ENCODE measurements at places on chromosomes 1 and 21.

- no peak for DNase-seq
These were observed 301.8 kb downstream of the NEGR1 start for GRCh38 chr1:71980556-71980955.

DNA sequence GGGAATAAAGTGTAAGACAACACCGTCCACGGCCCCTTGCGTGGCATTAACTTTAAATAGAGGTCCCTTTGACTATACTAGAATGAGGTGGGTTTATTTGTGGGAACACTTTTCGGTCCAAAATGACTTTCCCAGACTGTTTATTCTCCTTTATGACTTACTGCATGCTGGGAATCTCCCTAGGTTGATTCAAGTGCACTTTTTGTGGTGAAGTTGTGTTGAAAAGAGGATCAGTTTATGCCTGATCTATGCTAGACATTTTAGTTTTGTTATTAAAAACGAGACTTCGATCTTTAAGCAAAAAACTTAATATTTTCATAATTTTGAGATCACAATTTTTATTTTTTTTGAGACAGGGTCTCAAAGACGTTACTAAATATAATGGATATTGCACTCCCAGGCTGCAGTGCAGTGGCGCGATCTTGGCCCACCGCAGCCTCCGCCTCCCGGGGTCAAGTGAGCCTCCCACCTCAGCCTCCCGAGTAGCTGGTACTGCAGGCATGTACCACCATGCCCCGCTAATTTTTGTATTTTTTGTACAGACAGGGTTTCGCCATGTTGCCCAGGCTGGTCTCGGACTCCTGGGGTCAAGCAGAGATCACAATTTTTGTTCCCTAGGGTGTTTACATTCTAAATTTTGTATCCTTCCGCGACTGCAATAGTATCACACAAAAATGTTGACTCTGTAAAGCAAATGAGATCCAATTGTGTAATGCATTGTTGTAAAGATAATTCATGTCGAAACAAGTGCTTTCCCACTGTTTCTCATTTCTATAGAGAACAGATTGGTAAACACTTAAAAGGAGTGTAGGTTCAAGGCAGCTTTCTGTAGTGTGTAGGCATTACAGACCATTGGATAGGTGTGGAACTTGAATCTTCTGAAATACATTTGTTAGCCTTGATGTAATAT lies 1.6 kb downstream of the CDC42 start:
- no peak for DNase-seq

DNA sequence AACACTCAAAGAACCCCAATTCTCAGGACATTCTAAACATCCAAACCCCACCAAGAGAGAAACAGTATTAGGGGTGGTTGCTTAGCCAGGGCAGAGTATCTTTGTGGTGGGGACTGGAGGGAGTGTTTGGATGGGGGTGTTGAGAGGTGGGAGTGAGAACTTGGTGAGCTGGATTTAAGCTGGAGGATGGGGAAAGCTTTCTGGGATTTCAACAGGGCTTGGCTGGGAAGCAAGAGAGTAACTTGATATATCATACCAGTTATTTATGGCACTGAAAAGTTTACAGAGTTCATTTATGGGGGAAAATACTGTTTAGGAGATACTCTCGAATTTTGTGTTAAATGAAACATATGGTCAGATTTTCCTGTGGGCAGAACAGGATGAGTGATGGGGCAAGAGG lies 6.8 kb upstream of the CNIH3 start:
- DNase-seq: no peak

DNA sequence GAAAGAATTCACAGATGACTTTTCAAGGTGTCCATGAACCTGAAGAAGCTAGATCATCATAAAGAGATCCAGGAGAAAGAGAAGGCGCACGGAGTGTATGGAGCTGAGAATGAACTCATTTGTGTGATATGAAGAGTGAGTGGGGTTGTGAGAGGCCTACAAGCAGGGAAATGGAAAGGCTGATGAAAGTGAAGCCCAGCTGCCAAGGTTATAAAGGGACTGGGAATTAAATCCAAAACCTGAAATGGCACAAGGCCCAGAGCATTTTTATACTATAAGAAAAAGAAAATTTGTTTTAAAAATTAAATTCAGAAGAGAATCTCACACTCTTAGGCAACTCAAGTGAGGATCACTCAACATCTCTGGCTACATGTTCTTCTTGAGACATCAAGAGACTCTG lies 43.4 kb downstream of the HSD3B1 start:
- DNase-seq: no peak

GRCh38 chr1:185674201-185674600 lies 60.0 kb upstream of the HMCN1 start:
- no peak for DNase-seq

DNA sequence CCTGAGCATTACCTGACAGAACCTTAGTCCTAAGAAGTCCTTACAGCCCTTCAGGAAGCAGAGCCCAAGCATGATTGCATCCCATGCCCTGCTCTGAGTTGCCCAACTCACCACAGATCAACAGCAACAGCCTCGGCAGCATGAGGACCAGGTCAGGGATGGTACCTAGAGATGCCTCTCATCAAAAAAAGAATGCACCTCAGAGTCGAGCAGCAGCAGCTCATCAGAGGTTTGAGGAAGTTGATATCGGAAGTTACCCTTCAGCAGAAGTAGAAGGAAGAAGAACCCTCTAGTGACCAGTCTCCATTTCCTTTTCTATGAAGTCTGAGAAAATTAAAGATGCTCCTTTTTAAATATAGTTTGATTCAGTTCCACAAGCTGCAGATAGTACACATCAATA lies at the start of gene FCRL1:
Gene FCRL1 (minus strand): TSS at position 225 of the 400 bp plus-strand sequence. CDS start 83 bp downstream, at position 142.
- no peak for DNase-seq

DNA sequence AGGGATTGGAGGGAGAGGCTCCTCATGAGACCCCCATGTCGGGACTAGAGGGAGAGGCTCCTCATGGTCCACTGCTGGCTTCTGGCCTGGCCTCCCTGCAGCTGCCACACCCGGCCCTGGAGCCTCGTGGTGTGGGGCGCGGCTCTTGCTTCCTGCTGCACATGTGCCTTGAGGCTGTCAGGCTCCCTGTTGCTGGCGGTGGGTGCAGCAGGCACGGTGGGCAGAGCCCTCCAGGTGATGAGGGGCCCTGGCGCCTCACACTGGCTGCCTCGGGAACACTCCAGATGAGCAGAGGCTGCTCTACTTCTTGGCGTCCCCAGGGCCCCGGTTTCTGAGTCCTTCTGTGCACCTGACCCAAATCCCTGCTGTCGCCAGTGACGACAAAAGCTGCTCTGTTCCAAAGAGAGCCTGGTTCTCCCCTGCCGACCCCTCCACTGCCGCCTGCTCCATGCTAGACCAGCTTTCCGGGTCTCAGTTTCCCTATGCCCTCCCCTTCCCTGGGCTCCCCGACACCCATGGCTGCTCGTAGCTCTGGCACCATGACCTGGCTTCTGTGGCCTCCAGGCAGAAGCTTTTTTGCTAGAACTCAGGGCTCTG lies 9.7 kb upstream of the ATAD3B start:
- no peak for DNase-seq

DNA sequence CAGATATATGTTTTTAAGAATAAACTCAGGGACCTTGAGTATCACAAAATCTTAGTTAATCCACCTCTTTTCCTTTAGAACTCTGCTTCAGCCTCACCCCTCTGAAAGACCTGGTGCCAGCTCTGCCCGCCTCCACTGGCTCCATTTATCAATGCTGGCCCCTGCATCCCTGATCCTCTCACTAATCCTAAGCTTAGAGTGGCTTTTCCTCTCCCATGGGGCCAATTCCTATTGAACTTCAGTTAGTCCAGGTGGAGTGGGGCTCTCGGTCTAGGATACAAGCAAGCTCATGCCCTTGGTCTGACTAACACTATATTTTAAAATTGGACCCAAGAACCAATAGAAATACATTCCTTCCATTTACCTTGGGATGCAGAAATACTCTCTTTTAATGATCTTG lies 87.0 kb downstream of the RGS7 start:
- DNase-seq: no peak

DNA sequence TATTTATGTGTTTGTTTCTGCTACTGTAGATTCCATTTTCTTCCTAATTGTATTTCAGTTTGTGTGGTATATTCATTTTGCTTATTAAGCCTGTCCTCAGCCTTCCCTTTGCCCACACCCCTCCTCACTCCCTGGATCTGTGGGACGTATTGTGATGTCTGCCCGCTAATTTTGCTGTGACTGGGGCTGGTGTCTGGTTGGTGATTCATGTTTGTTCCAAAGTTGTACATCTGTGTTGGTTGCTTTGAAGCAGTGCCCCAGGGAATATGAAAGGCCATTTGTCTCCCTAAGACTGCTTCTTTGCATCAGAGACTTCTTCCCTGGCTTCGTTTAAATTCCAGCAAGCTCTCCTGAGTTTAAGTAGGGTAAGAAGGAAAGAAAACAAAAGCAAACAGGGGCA lies 289.5 kb upstream of the SGIP1 start:
- no peak for DNase-seq

DNA sequence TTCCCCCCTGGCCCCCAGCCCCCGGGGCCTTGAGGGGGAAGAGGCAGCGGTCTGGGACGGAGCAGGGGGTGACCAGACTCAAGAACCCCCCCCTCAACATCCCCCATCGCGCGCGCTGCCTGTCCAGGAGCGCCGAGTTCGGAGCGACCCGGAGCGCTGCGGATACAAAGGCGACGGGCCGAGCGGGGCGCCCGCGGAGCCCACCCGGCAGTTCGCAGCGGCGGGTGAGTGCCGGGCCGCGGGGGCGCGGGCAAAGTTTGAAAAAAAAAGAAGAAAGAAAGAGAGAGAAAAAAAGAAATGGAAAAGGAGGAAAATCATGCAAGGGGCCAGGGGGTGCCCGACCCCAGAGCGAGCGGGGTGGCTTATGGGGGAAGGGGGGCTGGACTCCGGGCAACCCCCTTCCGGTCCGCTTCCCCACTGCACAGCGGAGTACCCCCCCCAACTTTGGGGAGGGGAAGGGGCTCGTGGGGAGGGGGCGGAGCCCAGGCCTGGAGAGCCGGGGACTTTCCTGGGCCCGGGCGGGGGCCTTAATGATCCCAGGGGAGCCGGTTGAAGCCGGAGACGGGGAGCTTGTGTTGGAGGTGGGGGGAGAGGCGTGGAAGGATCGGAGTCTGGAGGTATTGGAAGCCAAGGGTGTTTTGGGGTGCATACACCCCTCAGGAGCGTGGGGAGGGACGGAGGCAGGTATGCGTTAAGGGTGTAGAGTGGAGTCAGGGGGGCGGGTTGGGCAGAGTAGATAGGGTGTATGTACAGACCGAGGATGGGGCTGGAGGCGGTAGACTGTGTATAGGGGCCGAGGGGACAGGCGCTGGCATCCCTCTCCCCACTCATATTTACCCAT lies 502 bp downstream of the VANGL2 start:
- peak; percentile 58 for DNase-seq

- no peak for DNase-seq
These were observed at the start of gene CAMK2N1 for GRCh38 chr1:20485527-20486456. Gene CAMK2N1 (minus strand): TSS chr1:20486210. CDS start chr1:20485379, 831 bp downstream.

- peak; percentile 36 for DNase-seq
These were observed 892 bp downstream of the TYW3 start for GRCh38 chr1:74733604-74734484.

- DNase-seq: no peak
These were observed 24.8 kb downstream of the ST6GALNAC5 start for GRCh38 chr1:76891931-76892622.

DNA sequence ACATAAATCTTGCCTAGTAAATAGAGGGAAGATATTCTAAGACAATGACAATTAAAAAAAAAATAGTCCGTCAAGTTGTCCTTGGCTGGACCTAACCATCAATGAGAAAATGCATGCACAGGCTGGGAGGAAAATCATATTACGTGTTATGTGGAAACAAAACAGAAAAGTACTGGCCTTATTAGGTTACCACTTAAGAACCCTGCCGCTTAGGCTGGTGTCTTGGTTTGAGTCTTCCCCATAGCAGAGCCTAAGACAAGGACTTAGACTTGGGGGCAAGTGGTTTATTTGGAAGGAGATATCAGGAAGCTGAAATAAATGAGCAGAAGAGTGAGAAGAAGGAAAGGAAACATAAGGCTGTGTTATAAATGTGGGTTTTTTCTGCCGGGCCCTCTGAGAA lies 186.4 kb downstream of the MRPL39 start:
- no peak for DNase-seq

GRCh38 chr1:203182387-203182953 lies 4.0 kb downstream of the CHI3L1 start:
- DNase-seq: no peak

DNA sequence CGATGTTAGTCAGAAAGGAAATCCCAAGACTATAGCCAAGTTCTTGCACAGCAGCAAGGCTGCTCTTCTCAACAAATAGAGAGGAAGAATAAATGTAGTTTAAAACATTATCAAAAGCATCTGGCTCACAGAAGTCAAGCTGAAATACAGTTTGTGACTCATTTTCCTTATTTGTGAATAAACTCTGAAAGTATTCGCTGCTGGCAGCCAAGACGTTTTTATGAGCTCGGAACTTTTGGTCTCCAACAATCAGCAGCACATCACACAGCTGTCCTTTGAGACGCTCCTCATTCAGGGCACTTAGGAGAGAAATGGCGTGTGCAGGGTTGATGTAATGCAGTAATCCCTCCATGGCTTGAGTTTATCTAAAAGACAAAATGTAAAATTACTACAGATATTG lies 16.4 kb downstream of the ZBTB21 start:
- DNase-seq: no peak

DNA sequence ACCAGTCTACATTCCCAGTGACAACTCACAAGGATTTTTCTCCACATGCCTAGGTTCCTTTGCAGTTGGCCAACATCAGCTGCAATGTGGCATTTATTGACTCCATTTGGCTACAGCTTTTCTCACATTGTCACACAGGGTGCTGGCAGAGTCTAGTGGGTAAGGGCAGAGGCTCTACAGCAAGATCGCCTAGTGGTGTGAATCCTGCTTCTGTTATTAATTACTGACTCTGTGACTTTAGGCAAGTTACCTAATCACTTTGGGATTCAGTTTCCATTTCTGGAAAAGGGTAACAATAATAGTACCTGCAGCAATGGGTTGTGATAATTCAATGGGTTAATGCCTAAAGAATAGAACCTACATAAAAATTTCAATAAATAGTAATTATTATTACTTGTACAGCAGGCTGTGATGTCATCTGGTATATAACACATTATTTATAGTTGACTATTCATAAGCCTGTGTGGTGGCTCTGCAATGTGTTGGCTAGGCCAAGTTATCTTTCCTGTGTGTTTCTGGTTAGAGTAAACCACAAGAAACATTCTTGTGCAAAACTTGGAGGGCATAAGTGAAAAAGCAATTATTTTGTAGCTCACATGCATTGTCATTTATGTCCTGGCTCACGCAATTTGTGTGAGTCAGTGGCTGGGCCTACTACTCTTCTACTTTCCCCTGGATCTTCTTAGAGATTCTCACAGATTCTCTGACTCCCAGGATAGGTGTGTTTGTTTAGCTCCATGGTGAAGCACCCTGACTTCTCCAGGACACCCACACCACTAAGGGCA lies 59.5 kb downstream of the PTGS2 start:
- DNase-seq: no peak
